ENCODE measurements at places on chromosomes 4 and X.

DNA sequence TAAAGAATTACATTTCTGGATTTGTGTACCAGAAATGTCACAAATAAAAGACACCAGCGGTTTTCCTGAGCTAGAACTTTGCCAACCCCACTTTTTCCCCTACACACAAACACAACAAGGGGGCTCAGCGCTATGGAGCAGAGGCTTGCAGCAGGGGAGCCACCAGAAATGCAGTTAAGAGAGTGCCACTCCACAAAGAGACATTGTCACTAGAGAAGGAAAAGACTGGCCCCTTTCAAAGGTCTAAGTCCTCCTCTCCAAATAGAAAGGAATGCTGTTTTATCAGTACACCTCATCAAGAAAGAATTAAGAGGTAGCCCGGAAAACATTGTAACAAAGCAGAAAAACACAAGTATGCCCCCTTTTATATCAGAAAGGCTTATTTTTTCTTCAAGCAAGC is 419.5 kb downstream of the HNRNPD start:
- DNase-seq = no peak

GRCh38 chr4:77183777-77184420 is 26.9 kb downstream of the CCNG2 start:
- no peak for DNase-seq

GRCh38 chr4:151459375-151459774 is 50.4 kb downstream of the FHIP1A start:
- DNase-seq = no peak

GRCh38 chr4:3317656-3318211 is 24.9 kb downstream of the RGS12 start:
- DNase-seq = no peak

- DNase-seq = no peak
Measured at GRCh38 chrX:37817176-37817575, 30.2 kb downstream of the DYNLT3 start.

- DNase-seq = peak; percentile 0
Measured at GRCh38 chrX:106415276-106415895, 196.4 kb upstream of the RADX start.

GRCh38 chr4:142581881-142582280 is 264.2 kb downstream of the INPP4B start:
- no peak for DNase-seq

GRCh38 chrX:111182997-111183396 is 87.0 kb downstream of the PAK3 start:
- DNase-seq = no peak

DNA sequence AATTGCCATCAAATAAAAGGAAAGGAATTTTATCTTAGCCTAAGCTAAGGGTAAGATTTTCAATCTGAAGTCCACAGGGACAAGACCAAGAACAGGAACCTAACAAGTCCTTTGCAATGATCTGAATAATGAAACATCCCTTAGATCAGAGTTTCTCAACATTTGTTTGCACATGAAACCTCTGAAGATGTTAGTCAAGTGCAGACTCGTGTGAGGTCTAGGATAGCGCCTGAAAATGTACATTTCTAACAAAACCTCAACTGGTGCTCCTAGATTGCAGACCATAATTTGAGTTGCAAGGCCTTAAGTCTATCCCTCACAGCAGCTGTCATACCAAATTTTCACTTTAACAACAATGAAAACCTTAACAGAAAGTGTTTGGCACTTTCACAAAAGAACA is 337.6 kb downstream of the DMD start:
- no peak for DNase-seq

DNA sequence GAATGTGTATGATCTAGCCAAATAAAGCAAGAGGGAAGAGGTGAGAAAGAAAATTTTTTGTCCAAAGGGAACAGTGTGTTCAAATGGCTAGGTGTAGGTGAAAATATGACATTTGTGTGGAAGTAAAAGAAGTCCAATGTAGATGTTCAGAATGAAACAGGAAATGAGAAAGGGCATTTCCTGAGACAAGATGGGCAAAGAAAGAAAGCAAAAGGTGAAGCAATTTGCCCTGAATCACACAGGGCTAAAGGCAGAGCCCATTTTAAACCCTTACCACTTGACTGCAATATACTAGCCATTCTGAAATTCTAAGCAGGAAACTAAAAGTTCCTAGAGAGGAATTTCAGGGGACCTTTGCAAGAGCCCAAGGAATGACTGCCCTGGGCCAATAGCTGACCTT is 36.0 kb downstream of the CLOCK start:
- no peak for DNase-seq

DNA sequence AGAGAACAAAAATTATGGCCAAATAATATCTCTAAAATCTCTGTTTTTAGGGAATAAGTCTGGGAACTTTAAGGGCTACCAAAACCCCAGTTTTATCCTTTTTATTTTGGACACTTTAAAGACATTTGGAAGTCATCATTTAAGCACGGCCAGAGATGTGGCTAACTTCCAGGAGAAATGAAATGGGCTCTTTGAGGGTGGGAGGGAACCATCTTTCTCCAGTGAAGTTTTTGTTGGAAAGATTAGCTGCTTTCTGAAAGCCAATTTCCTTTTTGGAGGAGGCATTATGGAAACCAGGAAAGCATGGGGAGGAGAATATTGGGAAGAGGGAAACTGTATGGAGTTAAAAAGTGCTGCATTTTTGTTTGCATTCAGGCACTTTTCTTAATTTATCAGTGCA is 4.8 kb downstream of the VSIG1 start:
- no peak for DNase-seq

DNA sequence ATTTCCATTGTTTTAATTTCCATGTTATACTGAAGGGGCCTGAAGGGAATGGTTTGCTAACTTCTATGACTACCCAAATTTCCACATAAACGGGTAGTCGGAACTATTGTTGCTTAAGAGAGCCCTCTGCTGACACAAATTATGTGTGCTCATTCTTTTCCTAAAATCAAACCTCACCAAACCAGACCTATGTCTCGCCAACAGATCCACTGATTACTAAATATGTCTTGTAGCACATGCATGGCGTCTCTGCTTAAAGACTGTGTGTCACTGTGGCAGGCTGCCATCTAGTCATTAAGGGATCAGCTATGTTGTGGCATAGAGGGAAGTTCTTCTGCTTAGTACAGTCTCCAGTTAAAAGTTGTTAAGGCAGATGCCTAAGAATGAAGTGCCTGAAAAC is 25.1 kb downstream of the PIR start:
- DNase-seq = peak; percentile 55

- no peak for DNase-seq
Measured at GRCh38 chrX:120301960-120302359, 9.3 kb downstream of the TMEM255A start.

GRCh38 chr4:75845992-75846391 is 56.3 kb downstream of the PPEF2 start:
- no peak for DNase-seq

DNA sequence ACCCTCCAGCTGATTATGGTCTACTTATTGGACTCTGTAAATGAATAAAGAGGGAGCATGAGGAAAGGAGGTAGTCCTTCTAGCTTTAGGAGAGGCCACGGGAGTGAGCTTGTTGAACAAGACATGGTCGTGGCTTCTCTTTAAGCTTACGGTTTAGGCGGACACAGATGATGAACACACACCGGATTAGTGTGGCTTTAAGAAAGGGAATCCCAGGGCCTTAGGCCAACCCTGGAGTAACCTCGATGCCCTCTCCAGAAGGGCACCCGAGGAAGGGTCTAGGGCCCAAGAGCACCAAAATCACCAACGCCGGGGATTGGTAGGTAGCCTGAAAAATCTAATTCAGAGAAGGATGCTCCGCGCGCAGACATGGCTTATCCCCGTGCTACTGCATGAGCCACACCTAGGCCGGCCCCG is 39.4 kb downstream of the ERVMER34-1 start:
- no peak for DNase-seq

DNA sequence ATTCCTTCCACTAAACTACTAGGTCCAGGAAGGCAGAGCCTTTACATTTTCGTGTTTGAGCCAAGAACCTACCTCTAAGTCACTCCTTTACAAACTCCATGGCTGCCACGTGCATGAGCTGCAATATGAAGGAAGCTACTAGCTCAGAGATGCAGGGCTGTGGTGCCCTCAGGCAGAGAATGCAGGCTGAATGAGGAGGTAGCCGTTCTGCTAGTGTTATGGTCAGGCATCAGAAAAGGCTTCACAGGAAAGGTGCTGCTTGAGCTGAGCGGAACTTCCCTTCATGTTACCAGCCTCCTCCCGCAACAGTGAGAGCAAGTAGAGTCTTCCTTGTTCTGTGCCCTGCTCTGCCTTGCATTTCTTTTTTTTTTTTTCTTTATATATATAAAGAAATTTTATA is 148.3 kb upstream of the PACRGL start:
- DNase-seq = no peak

- peak; percentile 14 for DNase-seq
Measured at GRCh38 chrX:70664726-70665125, 220.1 kb downstream of the DLG3 start.

DNA sequence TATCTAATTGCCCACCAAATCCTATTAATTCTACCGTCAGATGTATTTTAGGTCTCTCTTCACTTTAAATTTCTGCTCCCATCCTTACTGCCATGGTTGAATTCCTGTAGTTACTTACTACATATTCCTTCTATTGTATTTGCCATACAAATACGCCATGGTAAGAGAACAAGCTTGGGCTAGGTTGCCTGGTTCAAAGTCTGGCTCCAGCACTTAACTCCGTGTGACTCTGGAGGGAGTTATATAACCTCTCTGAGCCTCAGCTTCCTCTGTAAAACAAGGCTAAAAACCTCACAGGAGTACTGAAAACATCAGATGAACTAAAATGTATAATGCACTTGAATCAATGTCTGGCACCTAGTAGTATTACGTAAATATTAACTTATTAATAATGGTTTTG is 260.3 kb upstream of the RPS6KA3 start:
- DNase-seq = no peak

DNA sequence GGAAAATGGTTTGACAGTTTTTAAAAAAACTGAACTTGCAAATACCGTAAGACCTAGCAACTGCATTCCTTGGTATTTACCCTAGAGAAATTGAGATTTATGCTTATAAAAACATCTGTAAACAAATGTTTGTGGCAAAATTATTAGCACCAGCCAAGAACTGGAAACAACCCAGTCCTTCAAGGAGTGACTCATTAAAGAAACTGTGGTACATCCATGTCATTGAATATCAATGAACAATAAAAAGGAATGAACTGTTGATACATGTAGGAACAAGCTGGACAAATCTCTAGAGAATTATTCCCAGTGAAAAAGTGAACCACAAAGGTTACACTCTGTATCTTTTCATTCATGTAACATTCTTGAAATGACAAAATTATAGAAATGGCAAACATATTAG is 240.2 kb upstream of the ADAMTS3 start:
- no peak for DNase-seq

All from fibroblast of skin of abdomen (primary cell).